Activated B cell treated with CpG ODN at 0.5 μM for 24 hours (primary cell): ENCODE measurements at places on chromosomes 4 and X. TPM values are rescaled to one million over a fixed set of nuclear protein-coding genes. Genes with fewer than 3 reads are reported as not detected.

CT45A10 gene
- total RNA-seq: not detected in 2 replicates

USP11 gene
- 84.3 and 89.2 TPM in 2 replicates for total RNA-seq

YIPF7 gene
- total RNA-seq: not detected in 2 replicates

VGLL1 gene
- total RNA-seq: not detected in 2 replicates

DUSP21 gene
- not detected in 2 replicates for total RNA-seq

ELOVL6 gene
- 1.3 and 2.1 TPM in 2 replicates for total RNA-seq

MAGEB10 gene
- not detected in 2 replicates for total RNA-seq

RAB39B gene
- 7.9 and 8.1 TPM in 2 replicates for total RNA-seq

UGDH gene
- total RNA-seq: 40.6 and 43.3 TPM in 2 replicates

CORIN gene
- total RNA-seq: not detected in 2 replicates

CLDN22 gene
- total RNA-seq: not detected in 2 replicates

GRCh38 chrX:152165033-152165743 lies 26.8 kb upstream of the MAGEA10 start:
- no peak for DNase-seq
- H3K4me1 ChIP-seq: no peaks in the 10 kb centered on the region

DNA sequence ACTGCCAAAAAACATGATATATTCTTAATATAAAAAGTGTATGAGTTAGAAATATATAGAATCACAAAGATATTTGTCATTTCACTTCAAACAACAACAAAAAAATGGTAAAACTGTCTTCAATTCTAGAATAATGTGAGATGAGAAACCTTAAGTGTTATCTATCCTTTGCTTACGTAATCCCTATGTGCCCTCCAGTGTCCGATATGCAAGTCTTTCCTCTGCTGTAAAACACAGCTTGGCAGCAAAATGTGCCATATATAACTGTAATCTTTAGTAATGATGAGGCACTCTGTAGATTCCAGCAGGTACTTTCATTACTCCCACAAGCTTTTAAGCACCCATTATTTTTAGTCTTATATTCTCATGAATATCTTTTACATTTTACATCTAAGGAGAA lies 555.1 kb upstream of the FRG1 start:
- no peaks in the 10 kb centered on the region for H3K27me3 ChIP-seq
- no peaks in the 10 kb centered on the region for H3K4me1 ChIP-seq
- no peaks in the 10 kb centered on the region for H3K36me3 ChIP-seq
- no peak overlapping the region for H3K4me3 ChIP-seq
- H3K27ac ChIP-seq: no peak overlapping the region

GRCh38 chr4:55359397-55359916 lies 13.4 kb downstream of the SRD5A3 start:
- H3K36me3 ChIP-seq: no peaks in the 10 kb centered on the region
- H3K4me1 ChIP-seq: peaks cover 15% of the 10 kb centered on the region
- no peak for DNase-seq
- no peak overlapping the region for H3K27ac ChIP-seq
- H3K27me3 ChIP-seq: no peaks in the 10 kb centered on the region

DNA sequence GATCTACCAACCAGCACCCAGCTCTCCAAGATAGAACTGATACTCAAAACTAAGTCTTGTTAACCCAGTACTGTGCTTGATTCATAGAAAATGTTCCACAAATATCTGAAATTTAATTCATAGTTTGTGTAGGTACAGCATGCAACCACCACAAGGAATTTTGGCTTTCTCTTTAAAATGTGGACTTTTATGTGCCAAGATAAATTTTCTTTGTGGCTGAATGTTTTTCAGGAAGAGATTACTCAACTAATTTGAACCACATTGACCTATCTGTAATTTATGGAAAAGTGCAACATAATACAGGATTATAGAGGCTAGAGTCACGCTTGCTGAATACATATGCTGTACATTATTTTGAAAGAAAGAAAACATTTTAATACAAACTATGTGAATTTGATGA lies 730.8 kb downstream of the IL1RAPL1 start:
- no peak overlapping the region for H3K27ac ChIP-seq
- H3K36me3 ChIP-seq: no peaks in the 10 kb centered on the region
- H3K27me3 ChIP-seq: no peaks in the 10 kb centered on the region
- H3K4me3 ChIP-seq: no peak overlapping the region
- H3K4me1 ChIP-seq: no peaks in the 10 kb centered on the region

DNA sequence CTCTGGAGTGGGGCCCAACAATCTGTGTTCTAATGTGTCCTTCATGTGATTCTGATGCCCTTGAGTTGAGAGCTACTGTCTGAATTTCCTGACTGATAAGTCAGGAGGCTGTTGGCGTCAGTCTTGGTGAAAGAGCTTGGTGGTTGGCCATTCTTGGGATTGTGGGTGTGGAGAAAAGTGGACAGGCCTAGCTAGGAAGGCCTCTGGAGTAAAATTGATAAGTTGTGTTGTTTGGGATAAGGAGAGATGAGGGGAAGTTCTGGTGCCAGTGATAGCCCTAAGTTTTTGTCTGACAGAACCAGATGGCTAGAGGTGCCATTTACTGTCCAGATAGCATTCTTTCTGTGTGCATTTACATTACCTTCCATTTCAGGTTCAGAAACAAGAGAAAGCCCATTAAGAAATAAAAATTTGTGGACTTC lies 11.7 kb downstream of the NSD2 start:
- no peak overlapping the region for H3K4me3 ChIP-seq
- H3K36me3 ChIP-seq: no peaks in the 10 kb centered on the region
- no peak for DNase-seq
- peaks cover 28% of the 10 kb centered on the region for H3K4me1 ChIP-seq
- H3K27me3 ChIP-seq: no peaks in the 10 kb centered on the region

GRCh38 chr4:89658701-89659024 lies 178.3 kb downstream of the SNCA start:
- H3K27me3 ChIP-seq: peaks cover 2% of the 10 kb centered on the region
- peaks cover 7% of the 10 kb centered on the region for H3K4me1 ChIP-seq
- no peaks in the 10 kb centered on the region for H3K36me3 ChIP-seq
- H3K27ac ChIP-seq: peak overlapping the region; percentile 51
- H3K4me3 ChIP-seq: no peak overlapping the region

GRCh38 chr4:76090241-76090691 lies 15.8 kb downstream of the ART3 start:
- peaks cover 8% of the 10 kb centered on the region for H3K4me1 ChIP-seq
- H3K4me3 ChIP-seq: no peak overlapping the region
- no peaks in the 10 kb centered on the region for H3K36me3 ChIP-seq
- DNase-seq: no peak
- H3K27ac ChIP-seq: peak overlapping the region; percentile 46

DNA sequence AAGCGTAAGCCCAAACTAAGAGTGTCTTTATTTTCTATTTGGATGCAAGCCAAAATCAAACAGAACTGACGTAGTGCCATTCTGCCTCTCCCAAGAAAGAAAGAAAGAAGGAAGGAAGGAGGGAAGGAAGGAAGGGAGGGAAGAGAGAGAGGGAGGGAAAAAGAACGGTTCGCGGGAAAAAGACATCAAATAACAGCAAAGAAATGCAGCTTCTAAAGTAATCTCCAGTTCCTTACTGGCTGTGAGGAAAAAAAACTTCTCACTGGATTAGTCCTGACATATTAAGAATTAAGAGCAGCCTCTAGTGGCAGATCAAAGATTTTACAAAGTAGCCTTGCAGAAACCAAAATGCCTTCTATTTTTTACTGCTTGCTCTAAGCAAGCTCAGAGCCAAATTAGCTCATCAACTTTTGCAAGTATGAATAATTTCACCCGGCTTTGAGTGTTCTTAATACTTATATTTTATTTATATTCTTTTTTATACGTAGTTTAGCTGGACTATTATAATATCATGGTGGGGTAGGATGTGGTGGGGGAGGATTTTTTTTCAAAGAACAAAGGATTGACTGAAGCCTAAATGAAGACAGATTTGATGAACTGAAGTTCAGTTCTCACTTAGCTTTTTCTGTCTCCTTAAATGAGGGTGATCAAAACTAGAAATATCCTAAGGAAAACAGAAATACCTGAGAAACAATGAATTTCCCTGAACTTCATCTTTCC lies 36.6 kb downstream of the PITX2 start:
- no peak overlapping the region for H3K4me3 ChIP-seq
- no peaks in the 10 kb centered on the region for H3K4me1 ChIP-seq
- H3K27ac ChIP-seq: no peak overlapping the region
- H3K36me3 ChIP-seq: no peaks in the 10 kb centered on the region
- no peak for DNase-seq
- H3K27me3 ChIP-seq: peaks cover 4% of the 10 kb centered on the region

DNA sequence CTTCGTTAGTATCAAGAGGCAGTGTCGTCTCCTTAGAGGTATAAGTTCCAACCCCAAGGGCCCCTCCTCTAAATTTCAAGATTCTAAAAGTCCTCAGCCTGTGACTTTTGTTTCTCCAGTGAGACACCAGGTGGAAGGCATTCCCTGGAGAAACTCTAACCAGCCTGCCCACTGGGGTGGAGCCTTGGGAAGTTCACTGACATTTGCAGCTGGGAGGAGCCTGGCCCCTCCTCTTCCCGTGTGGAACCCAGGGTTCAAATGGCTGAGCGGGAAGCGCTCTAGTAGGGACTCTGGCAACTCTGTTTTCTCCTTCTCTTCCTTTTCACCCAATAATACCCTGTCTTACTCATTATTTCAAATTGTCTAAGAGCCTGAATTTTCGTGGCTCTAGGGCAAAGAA lies 325.0 kb downstream of the TLL1 start:
- no peaks in the 10 kb centered on the region for H3K27me3 ChIP-seq
- H3K27ac ChIP-seq: no peak overlapping the region
- no peak overlapping the region for H3K4me3 ChIP-seq
- H3K36me3 ChIP-seq: no peaks in the 10 kb centered on the region
- no peak for DNase-seq

- H3K27me3 ChIP-seq: no peaks in the 10 kb centered on the region
- DNase-seq: no peak
- no peaks in the 10 kb centered on the region for H3K36me3 ChIP-seq
- no peaks in the 10 kb centered on the region for H3K4me1 ChIP-seq
- H3K4me3 ChIP-seq: no peak overlapping the region
Observed at GRCh38 chr4:106816496-106816895, 219.6 kb downstream of the DKK2 start.

DNA sequence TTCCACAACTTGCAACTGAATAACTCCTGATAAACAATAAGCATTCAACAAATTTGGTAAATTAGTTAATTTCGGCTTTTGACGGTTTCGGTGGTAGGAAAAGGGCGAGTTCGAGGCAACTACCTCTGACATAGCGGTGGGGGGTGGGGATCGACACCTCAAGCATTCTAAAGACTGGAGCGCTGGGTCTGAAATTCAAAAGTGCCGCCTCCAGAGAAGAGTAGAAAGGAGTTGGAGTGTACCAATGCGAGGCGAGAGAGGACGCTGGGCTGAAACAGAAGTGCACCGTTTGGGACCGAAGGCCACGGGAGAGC lies 725 bp downstream of the SMC1A start:
- no peak for DNase-seq
- H3K27me3 ChIP-seq: no peaks in the 10 kb centered on the region
- peak overlapping the region; percentile 96 for H3K27ac ChIP-seq
- H3K4me3 ChIP-seq: peak overlapping the region; percentile 92
- peaks cover 18% of the 10 kb centered on the region for H3K36me3 ChIP-seq

DNA sequence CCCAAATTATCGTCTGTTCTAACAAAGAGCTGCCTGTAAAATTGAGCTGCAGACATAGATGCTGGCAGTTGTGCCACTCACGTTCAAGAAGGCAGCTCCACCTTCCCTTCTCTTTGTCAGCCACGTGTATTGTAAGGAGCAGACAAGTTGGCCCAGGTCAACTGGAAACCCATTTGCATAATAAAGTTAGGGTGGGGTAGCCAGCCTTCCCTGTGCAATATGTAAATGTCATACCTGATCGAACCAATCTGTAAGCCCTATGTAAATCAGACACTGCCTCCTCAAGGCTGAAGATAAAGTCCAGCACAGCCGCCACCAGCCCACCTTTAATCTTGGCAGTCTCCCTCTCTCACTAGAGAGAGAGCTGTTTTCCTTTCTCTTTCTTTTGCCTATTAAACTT lies 117.2 kb downstream of the TMEM144 start:
- no peak overlapping the region for H3K27ac ChIP-seq
- H3K36me3 ChIP-seq: no peaks in the 10 kb centered on the region
- no peaks in the 10 kb centered on the region for H3K4me1 ChIP-seq
- H3K4me3 ChIP-seq: no peak overlapping the region
- H3K27me3 ChIP-seq: no peaks in the 10 kb centered on the region

DNA sequence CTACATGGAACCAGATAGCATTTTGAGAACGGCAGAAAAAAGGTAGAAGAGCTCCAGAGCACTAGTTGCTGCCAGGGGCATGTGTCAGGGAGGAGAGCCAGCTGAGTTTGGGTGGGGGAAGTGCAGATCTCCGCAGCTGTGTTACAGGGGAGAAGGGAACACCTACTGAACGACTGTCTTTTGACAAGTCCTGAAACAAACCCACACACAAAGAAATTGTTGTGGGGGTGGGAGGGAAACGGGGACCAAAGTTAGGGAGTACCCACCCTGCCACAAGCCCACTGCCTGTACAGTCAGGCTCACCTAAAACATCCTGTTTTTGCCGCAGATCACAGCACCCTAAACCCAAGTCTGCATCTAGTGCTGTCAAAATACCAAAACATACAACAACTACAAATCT lies 55.5 kb downstream of the LEF1 start:
- no peak for DNase-seq
- H3K36me3 ChIP-seq: no peaks in the 10 kb centered on the region
- no peak overlapping the region for H3K4me3 ChIP-seq

GRCh38 chr4:173046818-173047217 lies 121.8 kb upstream of the GALNT7 start:
- DNase-seq: no peak
- no peaks in the 10 kb centered on the region for H3K36me3 ChIP-seq
- peaks cover 8% of the 10 kb centered on the region for H3K27me3 ChIP-seq
- H3K4me1 ChIP-seq: no peaks in the 10 kb centered on the region
- no peak overlapping the region for H3K4me3 ChIP-seq

- no peaks in the 10 kb centered on the region for H3K36me3 ChIP-seq
- H3K27ac ChIP-seq: no peak overlapping the region
- no peaks in the 10 kb centered on the region for H3K27me3 ChIP-seq
- no peak for DNase-seq
- no peaks in the 10 kb centered on the region for H3K4me1 ChIP-seq
- no peak overlapping the region for H3K4me3 ChIP-seq
Observed at GRCh38 chr4:153265306-153266047, 61.2 kb downstream of the TRIM2 start.

GRCh38 chr4:122205687-122206086 lies 53.6 kb downstream of the BLTP1 start:
- H3K4me3 ChIP-seq: no peak overlapping the region
- H3K27ac ChIP-seq: no peak overlapping the region
- H3K27me3 ChIP-seq: no peaks in the 10 kb centered on the region
- no peaks in the 10 kb centered on the region for H3K4me1 ChIP-seq
- DNase-seq: no peak

DNA sequence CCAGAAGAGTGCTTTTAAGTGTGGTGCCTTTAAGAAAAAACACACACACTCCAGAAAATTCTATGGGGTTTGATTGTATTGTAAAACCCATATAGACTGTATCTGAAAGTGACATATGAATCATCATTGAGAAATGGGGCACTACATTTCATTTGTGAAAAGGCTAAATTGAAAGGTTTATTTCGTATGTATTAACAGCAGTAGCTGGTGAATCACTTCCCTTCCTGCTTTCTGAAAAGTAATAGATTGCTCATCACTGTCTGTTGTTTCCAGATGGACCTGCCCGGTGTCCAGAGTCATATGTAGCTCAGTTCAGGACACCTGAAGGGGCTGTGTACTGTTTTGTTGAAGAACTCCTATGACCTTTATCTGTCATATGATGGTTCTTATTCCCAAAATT lies 28.1 kb upstream of the HPRT1 start:
- H3K27me3 ChIP-seq: no peaks in the 10 kb centered on the region
- H3K4me3 ChIP-seq: no peak overlapping the region
- H3K27ac ChIP-seq: no peak overlapping the region
- H3K36me3 ChIP-seq: peaks cover 35% of the 10 kb centered on the region
- H3K4me1 ChIP-seq: no peaks in the 10 kb centered on the region

GRCh38 chr4:131370846-131371245 lies 1778.2 kb upstream of the PCDH10 start:
- H3K4me3 ChIP-seq: no peak overlapping the region
- H3K27me3 ChIP-seq: no peaks in the 10 kb centered on the region
- no peaks in the 10 kb centered on the region for H3K4me1 ChIP-seq
- no peaks in the 10 kb centered on the region for H3K36me3 ChIP-seq
- no peak for DNase-seq
